ENCODE measurements at places on chromosomes 7 and 10.

GRCh38 chr10:119211176-119211575 is 3.8 kb downstream of the GRK5 start:
- DNase-seq: no peak

- no peak for DNase-seq
Measured at GRCh38 chr7:111975346-111975745, 230.9 kb downstream of the DOCK4 start.

GRCh38 chr7:151271699-151272355 is 23.3 kb upstream of the SMARCD3 start:
- DNase-seq: no peak

DNA sequence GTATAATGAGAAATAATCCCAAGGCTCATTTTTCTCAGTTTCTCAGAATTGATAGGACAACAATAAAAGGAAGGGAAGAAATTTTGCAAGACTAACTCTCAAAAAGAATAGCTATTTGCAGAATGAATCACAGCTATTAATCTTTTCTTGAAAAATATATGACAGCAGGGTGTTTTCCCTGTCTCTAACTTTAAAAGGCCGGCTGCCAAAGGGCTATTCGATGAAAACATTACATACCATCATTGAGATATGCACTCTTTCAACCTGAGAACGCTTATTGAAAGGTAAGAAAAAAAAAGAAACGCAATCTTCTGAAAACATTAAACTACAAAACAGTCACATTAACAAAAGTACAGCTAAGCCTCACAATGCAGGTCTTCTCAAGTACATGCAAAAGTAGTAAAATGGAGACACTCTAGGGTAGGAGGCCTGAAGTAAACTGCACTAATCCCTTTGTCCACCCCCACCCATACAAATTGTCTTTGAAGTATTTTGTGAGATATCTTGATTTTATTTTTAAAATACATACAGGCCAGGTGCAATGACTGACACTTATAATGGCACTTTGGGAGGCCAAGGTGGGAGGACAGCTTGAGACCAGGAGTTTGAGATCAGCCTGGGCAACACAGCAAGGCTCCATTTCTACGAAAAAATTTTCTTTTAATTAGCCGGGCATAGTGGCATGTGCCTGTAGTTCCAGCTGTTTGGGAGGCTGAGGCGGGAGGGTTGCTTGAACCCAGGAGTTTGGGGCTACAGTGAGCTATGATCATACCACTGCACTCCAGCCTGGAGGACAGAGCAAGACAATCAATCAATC is 83.0 kb downstream of the PARD3 start:
- DNase-seq: no peak

DNA sequence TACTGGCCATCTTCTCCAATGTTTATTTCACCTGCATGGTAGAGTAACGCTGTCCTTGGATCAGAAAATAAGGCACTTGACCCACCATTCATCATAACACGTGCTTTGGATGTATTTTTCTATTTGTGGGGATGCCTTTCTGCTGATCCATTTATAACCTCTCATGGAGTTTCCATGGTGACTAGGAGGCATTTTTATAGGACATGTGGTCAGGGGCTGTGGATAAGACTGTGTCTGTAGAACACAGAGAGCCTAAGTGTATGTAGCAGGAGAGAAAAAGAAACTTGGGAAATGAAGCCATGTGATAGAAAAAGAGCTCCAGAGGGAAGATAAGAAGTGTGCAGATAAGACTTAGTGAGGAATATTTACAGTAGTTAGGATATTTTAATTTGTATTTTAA is 184.2 kb downstream of the POU6F2 start:
- no peak for DNase-seq

DNA sequence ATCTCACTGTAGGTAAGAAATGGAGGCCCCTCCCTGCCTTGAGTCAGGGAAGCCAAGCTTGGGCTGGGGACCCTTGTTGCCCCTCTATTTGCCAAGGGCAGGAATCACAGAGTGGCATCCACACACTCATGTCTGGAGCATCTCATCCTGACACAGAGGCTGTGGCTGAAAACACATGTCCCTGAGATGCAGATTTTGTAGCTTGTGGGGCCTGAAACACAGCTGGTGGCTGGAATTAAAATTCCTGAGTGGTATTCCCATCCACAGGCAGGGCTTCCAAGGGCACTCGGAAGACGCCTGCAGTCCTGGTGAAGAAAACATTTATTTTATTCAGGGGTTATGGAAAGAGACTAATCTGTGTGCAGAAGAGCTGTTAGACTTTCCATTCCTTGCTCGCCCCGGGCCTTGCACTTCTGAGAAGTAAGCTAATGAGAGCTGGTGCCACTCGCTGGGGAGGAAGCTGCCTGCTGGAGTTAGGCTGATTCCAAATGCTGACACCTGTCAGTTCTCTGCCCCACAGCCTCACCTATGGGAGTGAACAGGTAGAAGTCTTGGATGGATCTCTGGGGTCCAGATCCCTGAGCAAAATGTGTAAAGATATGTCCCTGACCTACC is 36.0 kb downstream of the C10orf120 start:
- no peak for DNase-seq

- DNase-seq: no peak
Measured at GRCh38 chr10:68211669-68212068, 20.2 kb downstream of the ATOH7 start.

GRCh38 chr7:73841689-73842066 is 638 bp downstream of the METTL27 start:
- no peak for DNase-seq

DNA sequence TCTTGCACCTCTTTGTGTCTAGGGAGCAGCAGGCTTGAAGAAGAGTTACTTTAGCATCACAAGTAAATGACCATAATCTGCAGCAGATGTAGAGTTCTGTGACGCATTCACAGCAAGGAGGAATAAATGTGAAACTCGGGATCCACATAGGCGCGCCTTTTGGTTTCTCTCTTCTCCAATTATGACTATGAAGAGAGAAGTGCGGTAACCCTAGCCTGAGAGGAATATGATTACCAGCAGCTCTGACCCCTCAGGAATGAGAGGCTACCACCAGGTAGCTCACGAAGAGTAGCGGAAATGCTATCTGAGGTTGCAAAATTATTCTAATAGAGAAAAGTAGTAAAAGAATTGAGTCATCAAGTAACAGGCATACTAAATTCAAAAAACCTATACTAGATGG is 25.2 kb upstream of the DMTF1 start:
- no peak for DNase-seq

GRCh38 chr7:68276725-68277124 is 1280.1 kb downstream of the TYW1 start:
- DNase-seq: no peak

- no peak for DNase-seq
Measured at GRCh38 chr10:66552331-66552730, 373.5 kb upstream of the LRRTM3 start.

DNA sequence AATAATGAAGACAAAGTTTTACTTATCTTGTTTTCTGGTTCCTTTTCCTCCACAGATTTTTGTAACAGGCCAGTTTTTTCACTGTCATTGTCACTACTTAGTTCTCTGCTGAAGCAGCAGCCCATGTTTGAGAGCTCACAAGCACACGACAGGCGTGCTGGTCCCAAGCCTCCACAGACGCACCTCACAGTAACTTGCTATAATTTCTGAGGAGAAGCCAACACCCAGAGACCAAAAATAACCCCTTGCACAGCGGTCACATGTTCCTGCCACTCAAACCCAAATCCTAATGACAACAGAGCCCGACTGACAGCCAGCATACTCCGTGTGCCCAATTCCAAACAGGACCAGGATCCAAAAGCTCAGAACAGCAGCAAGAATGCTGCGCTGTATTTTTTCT is 58.5 kb downstream of the LARP4B start:
- no peak for DNase-seq

DNA sequence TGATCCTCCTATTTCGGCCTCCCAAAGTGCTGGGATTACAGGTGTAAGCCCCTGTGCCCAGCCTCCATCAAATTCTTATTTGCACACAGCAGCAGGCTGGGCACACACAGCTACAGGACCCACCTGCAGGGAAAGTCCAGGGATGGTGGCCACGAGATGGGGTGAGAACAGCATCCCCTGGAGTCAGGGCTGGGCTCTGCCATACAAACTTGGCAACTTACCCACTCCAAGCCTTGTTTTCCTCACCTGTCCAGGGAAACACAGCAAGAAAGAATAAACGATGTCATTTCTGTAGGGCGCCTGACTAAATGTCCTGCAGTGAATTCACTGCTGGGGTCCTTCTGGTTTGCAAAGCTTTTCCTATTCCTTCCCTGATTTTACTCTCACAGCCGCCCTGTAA is 5.5 kb downstream of the MYH16 start:
- no peak for DNase-seq

DNA sequence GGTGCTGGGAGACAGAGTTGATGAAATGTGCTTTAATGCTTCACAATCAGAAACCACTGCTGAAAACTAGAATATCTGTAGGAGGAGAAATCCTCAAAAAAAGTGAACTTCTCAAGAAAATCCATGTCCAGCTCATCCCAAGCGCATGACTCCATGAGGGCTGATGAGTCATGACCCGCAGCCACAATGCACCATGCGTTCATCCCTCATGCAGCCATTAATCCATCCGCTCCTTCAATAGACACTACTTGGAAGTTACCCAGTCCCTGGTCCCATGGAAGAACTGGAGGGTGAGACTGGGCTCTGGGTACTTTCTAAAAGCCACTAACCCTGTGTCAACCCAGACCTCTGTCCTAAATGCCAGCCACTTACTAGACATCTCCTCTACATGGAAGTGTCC is 24.4 kb downstream of the TMEM273 start:
- no peak for DNase-seq

DNA sequence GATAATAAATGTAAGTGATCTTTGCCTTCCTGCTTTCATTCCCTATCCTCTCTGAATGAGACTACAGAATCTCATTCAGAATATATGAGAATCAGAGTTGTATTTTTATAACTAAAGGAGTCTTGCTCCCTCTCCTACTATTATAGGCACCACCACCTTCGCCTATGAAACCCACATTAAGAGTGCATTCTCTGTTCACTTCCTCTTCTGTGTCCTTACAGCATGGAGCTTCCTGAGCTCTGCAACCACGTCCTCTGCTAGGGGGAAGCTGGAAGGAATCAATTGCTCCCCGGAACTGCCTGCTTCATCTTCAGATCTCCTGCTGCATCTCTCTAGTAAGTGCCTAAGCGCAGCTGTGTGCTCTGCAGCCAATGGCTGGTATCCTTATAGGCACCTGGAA is 820.7 kb downstream of the GRID1 start:
- DNase-seq: no peak

DNA sequence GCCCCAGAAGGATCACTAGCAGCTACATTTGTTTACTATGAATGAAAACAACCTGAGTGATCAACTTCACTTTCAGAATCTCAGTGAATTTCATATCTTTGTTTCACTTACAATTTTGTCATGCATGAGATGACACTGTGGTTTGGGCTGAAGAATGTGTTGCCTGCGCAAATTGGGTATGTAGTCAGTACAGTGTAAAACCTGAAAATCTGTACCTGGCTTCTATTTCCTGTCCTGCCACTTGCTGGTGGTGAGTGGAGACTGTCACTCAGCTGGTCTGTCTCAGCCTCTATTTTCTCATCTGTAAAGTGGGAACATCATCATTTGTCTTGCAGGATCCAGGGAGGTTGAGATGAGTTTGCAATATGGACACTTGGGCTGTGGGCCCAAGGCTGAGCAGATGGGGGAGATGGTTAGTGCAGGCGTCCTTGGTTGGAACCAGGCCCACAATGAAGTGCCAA is 118.0 kb downstream of the WDFY4 start:
- no peak for DNase-seq

All from stimulated activated naive CD8-positive, alpha-beta T cell treated with anti-CD3 and anti-CD28 coated beads, Interleukin-15, Interleukin-2, amounts not matched to agents 100 U/mL and 50 U/mL, for 24 hours (primary cell).